ENCODE measurements at places on chromosomes 5 and 9. TPM values are rescaled to one million over a fixed set of nuclear protein-coding genes. Genes with fewer than 3 reads are reported as not detected.

SLC4A9 gene
- total RNA-seq: not detected

IGFBPL1 gene
- 78.5 TPM for total RNA-seq

- DNase-seq: peak; percentile 68
Measured at GRCh38 chr5:149254506-149254905, 17.2 kb upstream of the AFAP1L1 start.

DNA sequence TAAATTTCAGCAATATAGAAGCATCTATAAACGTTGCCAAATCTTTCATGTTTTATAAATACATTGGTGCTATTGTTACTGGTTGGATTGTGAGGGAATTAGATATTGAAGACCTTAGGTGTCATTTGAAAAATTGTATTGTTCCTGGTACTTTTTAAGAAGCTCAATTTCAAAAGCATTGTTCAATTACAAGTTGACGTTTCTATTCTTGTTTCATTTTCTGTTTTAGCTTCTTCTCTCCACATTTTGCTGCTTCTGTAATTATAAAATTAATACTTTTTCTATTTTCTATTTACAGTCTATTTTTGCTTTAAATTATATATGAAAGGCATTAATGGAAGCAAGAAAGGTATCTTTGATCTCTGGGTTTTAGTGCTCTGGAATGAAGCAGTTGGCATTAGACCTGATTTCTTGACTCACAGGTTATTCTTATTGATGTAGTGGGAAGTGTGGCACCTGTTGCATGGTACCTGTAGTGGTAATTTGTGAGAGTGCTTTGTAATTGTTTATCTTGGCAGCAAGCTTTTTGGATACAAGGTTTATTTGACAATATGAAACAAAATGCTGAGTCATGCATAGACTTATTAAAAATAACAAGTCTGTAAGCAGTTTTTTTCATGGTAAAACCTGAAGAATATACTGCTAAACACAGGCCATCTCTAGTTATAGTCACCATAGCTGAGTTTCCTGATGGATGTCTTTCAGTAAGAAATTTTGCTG is 13.2 kb downstream of the MACIR start:
- no peak for DNase-seq

DNA sequence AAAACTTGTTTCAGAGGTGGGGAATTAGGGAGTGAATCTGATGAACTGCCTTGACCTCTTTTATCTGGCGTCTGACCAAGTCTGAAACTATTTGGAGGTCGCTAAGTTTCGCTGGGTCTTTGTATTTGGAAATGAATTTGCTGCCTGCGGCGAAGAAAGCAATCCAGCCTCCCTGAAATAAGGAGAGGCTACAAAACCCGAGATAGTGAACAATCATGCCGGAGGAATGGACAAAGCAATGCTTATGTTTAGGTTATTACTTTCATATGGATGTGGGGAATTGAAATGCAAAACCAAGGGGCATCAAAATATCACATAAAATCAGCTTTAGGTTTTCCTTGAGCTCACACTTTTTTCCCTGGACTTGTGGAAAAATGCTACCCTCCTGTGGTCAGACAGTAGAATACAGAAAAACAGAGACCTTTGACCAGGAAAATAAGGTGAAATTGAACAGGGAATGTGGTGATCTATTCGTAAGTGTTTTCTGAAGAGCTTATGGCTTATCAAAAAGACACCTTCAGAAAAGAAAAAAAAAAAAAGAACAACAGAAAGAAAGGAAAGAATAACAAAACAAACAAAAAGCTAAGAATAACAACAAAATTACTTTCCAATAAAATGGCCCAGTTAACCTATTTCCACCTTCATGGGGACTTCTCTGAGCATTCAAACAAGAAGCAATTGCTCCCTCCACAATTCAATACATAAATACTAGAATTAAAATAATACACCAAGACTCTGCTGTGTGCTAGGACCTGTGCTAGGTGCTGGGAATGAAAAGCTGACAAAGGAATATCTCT is 68.6 kb upstream of the DPYSL3 start:
- DNase-seq: peak; percentile 82

GRCh38 chr5:15476977-15477376 is 23.0 kb upstream of the FBXL7 start:
- DNase-seq: no peak

Measured in GM23338 (cell line).